ENCODE measurements at places on chromosomes 16 and 17. TPM values are rescaled to one million over a fixed set of nuclear protein-coding genes. Genes with fewer than 3 reads are reported as not detected.

ABCA9 gene
- total RNA-seq: not detected

NPIPB12 gene
- total RNA-seq: 2.2 TPM

NPIPA5 gene
- total RNA-seq: not detected

ANKS4B gene
- not detected for total RNA-seq

SNX20 gene
- not detected for total RNA-seq

FOXN1 gene
- 2.7 TPM for total RNA-seq

RARA gene
- total RNA-seq: 31.4 TPM
